ENCODE measurements at places on chromosomes 4 and X.

DNA sequence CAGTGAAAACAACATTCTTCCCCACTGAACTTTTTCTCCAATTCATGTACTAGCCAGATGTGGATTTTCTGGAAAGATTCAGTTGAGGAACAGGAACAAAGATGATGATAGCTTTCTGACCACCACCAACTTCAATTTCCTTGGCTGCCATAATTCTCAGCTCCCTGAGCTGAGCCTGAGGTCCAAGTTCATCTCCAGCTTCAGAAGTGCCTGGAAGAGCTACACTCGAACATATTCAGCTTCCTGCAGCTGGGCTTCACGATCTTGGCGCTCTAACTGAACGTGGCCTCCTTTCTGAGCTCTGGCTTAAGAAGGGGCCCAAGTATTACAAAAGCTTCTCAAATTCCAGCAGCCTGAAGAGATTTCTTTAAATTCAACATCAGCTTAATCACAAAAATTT, 83.9 kb downstream of the QDPR start:
- no peaks in the 10 kb centered on the region for H3K4me1 ChIP-seq
- H3K27ac ChIP-seq = no peak overlapping the region
- no peak for DNase-seq
- no peaks in the 10 kb centered on the region for H3K36me3 ChIP-seq
- no peak overlapping the region for H3K4me3 ChIP-seq

- no peak overlapping the region for H3K4me3 ChIP-seq
- no peak for DNase-seq
- H3K36me3 ChIP-seq = no peaks in the 10 kb centered on the region
- H3K27me3 ChIP-seq = no peaks in the 10 kb centered on the region
- no peak overlapping the region for H3K27ac ChIP-seq
Measured at GRCh38 chrX:44785652-44786051, 58.2 kb upstream of the DUSP21 start.

DNA sequence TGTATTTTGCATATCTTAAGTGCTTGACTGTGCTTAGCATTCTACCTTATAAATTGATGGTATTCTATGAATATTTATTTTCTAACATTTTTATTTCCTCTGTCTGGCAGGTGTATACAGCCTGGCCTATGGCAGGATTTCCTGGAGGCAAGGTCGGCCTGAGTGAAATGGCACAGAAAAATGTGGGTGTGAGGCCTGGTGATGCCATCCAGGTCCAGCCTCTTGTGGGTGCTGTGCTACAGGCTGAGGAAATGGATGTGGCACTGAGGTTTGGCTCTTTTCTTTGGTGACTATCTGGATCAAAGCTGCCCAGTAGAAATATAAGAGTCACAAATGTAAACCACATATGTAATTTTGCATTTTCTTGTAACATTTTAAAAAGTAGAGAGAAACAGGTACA, 6.5 kb upstream of the NUDT6 start:
- no peak overlapping the region for H3K4me3 ChIP-seq
- H3K27ac ChIP-seq = no peak overlapping the region
- DNase-seq = no peak

DNA sequence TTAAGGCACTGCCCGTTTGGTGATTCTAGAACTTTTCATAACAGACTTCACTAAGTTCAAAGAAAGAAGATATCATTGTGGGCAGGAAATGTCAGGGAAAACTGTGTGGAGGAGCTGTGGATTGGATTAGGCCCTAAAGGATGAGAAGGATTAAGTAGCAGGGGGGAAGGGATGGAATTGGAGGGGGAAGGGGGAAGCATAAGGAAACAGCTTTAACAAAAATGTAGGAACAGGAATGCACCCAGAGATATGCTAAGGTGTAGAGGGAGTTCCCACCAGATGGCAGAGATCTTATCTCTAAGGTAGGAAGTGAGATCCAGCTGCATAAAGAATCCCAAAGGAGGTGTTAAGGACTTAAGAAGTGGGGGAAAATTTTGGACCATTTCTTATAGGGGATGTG, 114.5 kb downstream of the LARP7 start:
- peaks cover 2% of the 10 kb centered on the region for H3K4me1 ChIP-seq
- no peak overlapping the region for H3K27ac ChIP-seq
- peaks cover 23% of the 10 kb centered on the region for H3K27me3 ChIP-seq
- DNase-seq = no peak
- H3K36me3 ChIP-seq = peaks cover 3% of the 10 kb centered on the region

DNA sequence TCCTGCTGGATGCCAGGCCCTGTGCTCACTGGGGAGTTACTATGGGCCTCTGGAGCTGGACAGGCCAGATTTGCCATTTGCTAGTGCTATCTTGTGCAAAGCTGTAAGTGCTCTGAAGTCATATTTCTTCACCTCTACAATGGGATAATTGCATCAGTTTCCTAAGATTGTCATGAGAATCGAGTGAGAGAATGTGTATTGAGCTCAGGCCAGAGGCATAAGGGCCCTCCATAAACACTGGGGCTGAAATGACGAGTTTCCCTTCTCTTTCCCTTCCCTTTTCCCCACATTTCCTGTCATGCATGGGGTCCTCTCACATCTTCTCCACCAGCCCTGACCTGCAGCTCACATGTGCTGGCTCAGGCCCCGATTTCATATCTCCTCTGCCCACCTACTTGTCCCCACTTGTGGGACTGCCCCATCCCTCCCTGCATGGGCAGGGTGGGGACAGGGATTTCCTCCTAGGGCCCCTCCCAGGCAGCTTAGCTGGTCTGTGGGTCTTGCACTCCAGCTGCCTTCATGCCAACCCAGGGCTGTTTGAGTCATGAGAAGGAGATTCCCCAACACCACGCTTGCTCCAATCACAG, 358.8 kb downstream of the MID1IP1 start:
- H3K27me3 ChIP-seq = peaks cover 34% of the 10 kb centered on the region
- no peak overlapping the region for H3K27ac ChIP-seq
- no peak for DNase-seq
